Stimulated activated CD8-positive, alpha-beta memory T cell treated with anti-CD3 and anti-CD28 coated beads, Interleukin-12 subunit alpha, Interleukin-12 subunit beta, amount 100 ng/mL, for 1 hour (primary cell): ENCODE measurements at places on chromosomes 12 and 14.

DNA sequence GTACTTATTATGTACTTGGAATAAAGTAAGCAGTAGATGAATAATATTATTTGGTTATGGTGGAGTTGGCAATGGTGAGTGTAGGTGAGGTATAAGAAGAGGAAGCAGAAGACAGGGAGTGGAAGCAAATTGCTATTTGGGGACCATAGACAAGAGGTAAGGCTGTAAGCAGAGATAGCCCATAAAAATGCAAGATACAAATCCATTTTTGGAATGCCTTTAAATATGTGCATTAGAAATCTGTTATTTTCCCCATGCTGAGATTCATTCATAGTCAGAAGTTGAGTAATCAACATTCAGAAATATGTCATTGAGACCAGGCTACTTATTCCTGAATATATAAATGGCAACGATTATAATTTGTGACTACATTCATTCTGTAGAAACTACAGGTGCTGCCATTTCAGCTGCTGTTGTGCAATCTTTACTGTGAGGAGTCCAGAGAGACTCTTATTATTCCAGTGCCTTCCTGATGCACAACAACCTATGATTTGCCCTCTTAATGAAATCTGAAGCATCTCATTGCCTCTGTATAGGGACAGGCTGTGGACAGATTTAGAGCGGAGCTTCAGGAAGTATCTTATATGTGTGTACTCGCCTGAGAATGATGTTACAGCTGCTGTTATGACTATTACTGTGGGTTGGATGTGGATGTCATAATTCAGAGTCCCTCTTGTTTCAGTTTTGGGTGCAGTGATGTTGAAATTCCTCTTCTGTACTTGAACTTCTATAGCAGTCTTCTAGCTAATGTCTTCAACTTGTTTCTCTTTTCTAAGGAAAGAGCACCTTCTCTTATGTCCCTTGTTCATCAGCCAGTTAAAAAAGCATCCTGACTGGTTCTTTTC is 173.8 kb downstream of the NAV3 start:
- no peak for DNase-seq

DNA sequence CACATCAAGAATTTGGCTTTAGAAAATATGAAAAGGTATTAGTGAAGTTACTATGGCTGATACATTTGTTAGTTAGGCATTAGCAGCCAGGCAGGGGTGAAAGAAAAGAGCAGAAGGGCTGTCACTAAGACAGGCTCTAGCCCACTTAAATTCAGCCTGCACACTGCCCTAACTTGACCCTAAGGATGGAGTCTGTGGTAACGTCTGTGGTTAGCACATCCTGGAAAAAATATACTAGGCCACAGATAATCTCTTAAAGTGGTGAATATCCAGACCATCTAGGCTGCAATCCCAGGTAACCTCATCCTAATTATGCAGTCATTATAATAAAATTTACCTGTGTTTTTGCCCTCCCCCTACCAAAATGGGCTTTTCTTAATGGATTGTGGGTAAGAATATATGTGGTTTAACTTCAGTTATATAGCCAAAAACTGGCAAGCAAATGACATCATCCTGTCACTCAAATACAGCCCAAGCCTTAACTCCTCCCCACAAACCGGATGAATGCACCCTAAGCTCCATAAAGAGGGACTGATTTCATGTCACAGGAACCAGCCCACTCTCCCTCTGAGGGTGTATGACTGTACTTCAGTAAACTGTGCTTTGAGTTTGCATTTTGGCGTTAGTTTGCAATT is 440.9 kb downstream of the LRFN5 start:
- DNase-seq = no peak

DNA sequence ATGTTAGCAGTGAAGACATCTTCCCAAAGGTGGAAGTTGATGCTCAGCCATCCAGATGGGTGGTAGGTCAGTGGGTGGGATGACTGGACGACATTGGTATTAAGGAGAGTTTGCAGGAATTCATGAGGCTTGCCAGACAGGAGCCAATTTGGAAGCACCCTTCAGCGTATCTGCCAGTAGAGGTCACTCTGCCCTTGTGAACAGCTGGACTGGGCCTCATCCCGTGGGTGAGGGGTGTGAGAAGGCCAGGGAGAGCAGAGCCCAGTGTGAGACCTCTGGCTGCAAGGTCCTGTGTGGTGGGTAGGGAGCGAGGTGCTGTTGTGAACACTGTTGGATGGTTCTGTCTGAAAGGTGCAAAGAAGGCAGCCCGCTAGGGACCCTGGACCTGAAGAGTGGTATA is 37.7 kb downstream of the SLC5A8 start:
- no peak for DNase-seq

DNA sequence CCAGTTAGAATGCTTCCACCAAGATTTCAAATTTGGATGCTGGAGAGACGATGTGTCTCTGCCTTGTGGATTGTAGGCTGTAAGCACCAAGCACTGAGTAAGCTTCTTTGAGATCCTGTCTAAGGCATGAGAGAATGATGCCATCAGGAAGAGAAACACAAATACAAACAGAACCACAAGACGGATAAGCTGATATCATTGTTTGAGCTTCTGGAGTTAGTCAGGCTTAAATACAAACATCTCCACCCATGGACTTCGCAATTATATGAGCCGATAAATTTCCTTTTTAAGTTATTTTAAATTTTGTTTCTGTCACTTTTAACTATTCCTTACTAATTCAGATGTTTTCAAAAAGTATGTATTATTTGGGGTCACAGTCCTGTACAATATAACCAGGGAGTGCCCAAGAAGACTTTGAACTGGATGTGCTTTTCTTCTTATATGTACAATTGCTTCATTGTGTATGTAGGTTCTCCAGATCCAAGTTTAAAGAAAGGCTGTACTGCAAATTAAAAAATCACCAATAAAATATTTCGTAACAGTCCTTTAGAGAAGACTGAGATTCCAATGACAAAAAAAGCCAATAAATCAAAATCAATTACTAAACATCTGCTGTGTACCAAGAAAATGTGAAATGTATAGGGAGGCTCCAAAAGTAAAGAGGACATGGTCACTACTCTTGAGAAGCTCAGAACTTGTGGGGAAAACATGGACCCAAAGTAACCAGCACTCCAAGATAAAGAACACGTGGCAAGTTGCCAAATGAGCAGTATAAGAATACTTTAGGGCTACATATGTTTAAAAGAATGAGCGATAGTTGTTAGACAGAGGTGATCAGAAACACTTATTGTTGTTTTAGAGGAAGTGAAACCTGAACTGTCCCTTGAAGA is 274.1 kb downstream of the ADAMTS20 start:
- DNase-seq = no peak

DNA sequence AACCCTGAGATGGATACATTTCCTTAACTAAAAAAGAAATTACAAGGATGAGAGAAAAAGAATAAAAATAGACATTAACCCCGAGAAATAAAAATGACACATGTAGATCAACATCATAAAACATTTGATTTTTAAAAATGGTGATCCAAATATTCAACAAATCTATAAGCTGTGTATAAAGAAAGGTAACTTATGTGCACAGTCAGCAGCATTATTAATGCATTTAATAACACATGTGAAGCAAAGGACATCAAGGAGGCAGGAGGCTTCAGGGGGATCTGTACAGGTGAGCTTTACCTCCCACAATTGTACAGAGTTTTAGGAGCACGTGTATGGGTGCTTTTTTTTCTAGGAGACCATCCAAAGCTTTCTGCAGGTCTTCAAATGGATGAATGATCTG is 76.1 kb downstream of the MED13L start:
- DNase-seq = no peak

DNA sequence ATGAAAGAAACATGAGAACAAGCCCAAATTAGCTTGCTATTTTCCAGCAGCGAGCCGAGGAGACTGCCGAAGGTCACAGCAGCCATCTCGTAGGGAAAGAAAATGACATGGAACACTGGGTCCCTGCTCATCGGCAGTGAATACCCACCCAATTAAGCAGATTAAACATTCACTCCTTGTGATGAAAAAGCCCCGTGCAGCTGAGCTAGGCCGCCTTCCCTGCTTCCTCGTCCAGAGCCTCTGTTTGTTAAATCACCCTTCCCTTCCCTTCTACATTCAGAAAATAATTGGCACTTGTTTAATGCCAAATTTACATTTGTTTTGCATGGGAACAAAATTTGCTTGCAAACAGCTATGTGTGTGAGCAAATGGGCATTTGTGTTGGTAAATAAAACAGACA is 342.5 kb downstream of the RMST start:
- no peak for DNase-seq

- DNase-seq = no peak
These were observed 568.9 kb downstream of the SOX5 start for GRCh38 chr12:23380419-23381100.

GRCh38 chr14:69904246-69904645 is 25.0 kb downstream of the SMOC1 start:
- no peak for DNase-seq

DNA sequence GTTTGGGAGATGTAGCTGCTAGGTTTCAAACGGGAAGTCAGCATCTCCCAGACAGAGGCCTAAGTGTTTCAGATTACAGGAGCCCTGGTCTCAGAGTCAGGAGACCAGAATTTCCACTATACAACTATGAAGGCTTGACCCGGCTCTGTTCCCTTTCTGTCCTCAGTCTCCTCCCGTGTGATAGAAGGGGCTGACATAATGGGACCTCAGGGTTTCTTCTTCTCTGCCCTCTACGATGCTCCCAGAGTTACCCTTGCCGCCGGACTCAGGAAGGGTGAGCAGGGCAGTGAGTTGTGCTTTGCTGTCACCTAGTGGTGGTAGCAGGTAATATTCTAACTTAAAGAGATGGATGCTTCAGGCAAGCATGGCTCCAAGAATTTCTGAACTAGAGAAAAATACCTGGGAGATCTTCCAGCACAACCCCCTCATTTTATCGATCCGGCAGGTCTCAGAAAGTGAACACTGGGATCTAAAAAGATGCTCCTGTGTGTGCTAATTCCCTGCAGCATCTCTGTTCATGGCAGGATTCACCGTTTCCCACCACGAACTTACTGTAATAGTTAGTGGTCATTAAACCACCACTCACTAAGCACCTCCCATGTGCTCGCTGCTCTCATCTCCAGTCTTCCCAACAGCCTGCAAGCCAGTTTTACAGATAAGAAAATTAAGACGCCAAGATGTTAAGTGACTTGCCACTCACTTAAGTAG is 84.4 kb downstream of the VWF start:
- DNase-seq = peak; percentile 8

DNA sequence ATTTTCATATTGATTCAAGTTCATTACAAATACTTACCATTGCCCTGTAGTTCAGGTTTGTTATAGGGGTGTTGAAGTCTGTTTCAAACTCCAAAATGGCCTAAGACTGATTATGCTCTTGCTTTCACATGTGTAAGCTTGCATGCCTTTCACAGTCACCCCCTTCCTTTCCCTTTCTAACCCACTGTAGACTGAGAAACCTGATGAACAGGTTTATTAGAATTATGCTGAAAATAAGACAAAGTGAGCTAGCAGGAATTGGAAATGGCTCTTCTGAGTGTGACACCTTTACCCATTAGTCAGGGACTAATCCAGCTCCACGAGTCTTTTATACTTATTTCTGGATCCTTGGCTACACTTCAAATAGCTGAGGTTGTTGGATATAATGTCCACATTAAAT is 38.9 kb downstream of the FBXO33 start:
- no peak for DNase-seq

DNA sequence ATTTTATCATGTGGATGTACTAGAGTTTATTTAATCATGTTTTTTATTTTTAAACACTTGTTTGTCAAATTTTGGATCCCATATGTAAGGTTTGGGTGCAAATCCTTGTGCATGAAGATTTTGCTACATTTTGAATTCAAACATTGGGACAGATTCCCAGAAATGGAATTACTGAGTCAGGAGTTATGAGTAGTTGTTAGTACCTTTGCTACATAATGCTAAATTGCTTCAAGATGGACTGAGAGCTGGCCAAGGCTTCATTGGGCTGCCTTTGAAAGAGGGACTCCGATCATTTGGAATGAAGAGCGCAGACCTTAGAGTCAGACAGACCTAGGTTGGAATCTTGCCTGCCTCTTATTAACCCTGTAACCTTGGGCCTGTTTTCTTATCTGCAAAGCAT is 154.9 kb upstream of the PWP1 start:
- no peak for DNase-seq

DNA sequence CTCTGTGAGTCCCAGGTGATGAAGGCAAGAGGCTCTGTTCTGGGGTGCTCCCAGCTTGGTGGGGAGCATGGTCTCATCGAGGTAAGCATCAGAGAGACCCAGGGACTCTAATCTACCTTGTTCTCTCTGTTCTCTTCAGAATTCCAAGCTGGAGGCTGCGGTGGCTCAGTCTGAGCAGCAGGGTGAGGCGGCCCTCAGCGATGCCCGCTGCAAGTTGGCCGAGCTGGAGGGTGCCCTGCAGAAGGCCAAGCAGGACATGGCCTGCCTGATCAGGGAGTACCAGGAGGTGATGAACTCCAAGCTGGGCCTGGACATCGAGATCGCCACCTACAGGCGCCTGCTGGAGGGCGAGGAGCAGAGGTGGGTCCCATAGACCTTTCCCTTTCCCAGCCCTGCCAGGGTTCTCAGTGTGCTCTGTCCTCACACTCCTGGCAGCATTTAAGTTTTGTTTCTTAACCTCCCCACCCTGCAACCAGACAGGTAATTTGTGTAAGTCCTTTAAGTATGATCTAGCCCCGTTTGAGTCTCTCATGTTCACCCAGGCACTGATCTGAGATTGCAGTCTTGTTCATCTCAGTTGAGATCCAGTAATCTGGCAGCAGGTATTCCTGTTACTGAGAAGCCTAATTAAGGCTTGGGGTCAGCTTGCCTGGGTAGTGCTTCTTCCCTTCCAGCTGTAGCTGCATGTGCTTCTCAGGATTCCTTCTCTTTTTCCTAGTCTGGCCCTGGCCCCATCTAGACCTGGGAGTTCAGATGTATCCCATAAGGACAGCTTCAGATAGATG is 14.8 kb upstream of the KRT81 start:
- no peak for DNase-seq

- DNase-seq = no peak
These were observed 54.9 kb downstream of the VWF start for GRCh38 chr12:6069437-6070093.

GRCh38 chr12:131988054-131988796 is 38.5 kb downstream of the EP400 start:
- DNase-seq = no peak

DNA sequence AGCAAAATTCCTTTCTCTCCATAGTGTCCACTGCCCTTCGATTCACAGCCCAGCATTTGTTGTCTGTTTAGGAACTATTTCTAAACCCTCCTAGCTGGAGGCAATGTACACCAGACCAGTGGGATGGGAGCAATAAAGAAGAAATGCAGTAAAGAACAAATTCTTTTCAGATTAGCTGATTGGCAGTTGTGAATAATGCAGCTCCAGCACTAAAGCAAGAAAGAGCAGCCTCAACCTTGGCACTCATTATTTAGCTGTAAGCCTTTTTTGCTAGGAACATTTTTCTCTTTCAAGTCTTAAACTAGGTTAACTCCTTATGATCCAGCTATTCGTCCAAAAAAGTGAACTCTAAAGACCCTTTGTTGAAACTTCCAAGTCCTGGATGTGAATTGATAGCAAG is 580.5 kb upstream of the STXBP6 start:
- DNase-seq = no peak

GRCh38 chr12:19895246-19896020 is 456.1 kb downstream of the AEBP2 start:
- no peak for DNase-seq

DNA sequence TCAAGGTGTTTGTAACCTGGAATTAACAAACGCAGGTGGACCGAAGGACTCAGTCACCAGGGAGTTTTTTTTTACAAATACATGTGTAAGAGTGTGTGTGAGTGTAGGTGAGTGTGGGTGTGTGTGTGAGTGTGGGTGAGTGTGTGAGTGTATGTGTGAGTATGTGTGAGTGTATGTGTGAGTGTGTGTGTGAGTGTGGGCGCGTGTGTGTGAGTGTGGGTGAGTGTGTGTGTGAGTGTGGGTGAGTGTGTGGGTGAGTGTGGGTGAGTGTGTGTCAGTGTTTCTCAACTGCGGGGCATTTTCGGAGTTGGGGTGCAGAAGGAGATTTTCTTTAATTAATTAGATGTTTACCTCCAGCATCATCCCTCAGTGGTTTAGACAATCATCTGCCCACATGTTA is 1178.8 kb downstream of the VRK1 start:
- no peak for DNase-seq
